ENCODE measurements at places on chromosomes 6 and 20.

GRCh38 chr20:47727170-47727880, 58.0 kb downstream of the SULF2 start:
- DNase-seq, result no peak

DNA sequence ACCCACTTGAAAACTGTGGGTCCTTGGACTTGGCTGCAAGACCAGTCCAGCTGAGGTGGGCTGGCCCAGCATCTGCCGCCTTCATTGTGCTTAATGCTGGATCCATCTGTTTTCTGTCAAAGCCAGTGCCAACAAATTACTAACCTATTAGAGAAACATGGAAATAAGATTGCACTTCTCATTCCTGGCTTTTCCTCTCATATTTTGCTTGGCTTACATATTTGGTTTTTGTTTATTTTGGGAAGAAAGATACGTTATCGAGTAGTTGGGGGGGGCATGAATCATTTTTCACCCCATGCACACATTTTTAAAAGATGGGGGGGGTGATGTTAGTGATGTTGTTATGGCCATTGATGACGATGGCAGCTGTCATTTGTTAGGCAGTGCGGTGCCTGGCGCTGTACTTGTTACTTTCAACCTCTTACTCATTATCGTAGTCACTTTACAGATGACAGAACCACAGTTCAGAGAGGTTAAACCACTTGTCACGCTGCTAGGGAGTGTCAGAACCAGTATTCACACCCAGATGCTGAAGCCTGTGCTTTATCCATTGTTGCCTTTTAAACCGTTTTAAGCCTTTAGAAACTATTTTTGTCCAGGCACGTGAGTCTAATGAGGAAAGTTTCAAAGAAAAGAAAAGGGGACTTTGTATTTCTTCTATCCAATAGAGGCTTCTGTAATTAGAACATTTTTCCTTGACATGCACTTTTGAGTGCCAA, 180.0 kb downstream of the TMEM242 start:
- DNase-seq, result no peak

- no peak for DNase-seq
Observed at GRCh38 chr6:143589162-143589561, 77.6 kb upstream of the FUCA2 start.

GRCh38 chr20:33188421-33188820, 20.5 kb downstream of the BPIFA2 start:
- no peak for DNase-seq

DNA sequence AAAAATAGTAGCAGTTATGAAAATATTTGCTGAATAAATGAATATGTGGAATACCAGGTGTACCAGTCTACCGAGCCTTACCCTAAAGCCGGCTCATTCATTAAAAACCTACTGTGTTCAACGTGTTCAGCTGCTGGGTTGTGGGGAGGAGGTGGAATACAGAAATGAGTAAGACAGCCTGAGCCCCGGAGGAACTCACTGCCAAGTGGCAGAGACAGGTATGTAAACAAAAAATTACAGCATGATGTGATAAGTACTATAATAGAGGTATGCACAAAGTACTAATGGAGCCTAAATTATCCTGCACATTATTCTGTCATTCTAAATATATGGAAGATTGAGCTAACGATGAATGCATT, 6.8 kb upstream of the ADTRP start:
- no peak for DNase-seq

DNA sequence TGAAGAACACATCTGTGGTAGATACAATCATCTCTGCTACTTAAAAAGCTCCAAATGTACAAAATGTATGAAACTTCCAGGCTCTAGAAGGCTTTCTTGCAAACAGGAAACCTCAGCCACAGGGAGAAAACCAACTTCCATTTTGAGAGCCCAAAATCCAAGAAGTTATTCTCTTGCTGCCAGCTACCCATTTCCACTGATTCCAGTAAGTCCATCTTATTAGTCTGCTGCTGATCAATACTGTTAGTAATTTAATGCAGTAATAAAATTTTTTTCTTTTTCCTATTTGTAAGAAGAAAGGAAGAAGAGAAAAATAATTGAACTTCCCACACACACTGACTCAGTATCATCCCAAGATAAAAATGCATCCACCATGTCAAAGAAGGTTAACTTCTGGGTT, 169.5 kb downstream of the TASP1 start:
- no peak for DNase-seq

- peak; percentile 38 for DNase-seq
Observed at GRCh38 chr6:53492860-53493634, 51.9 kb downstream of the GCLC start.

DNA sequence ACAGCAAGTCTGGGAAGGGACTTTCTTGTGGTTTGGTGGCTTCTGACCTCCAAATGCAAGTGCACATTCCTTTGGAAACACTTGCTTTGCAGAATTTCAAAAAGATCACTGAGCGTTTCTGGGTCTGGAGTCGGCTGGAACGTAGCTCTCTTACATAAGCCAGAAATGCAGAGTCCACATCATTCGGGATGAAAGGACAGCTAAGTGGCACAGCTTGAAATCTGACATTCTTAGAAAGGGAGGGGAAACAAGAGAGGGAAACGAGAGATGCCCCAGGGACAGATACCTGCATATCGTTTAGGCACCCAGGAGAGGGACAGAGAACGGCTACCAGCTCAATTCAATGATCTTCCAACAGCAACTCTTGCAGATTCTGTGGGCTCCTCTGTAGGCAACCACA, 118.7 kb downstream of the NFATC2 start:
- DNase-seq, result no peak

DNA sequence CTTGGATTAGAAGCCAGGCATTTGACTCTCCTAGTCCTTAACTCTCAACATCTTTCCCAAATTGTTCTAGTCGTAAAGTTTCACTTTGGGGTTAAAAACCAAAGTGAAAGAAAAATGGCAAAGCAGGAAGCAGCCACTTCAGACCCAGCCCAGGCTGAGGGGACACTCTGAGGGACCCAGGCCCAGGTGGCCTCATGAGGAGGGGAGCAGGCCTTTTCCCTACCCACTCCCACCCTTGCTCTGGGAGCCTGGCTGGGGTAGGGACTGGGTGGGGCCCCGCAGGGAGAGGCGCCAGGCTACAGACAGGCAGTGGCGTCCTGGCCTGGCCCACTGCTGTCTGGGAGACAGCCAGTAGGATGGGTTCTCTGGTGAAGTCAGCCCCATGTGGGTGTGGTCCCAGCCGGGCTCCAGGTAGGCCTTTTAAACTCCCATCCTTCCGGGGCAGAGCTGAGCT, 68.7 kb upstream of the MYL9 start:
- DNase-seq, result no peak

- no peak for DNase-seq
Observed at GRCh38 chr6:74066168-74066871, 370.3 kb downstream of the CD109 start.

DNA sequence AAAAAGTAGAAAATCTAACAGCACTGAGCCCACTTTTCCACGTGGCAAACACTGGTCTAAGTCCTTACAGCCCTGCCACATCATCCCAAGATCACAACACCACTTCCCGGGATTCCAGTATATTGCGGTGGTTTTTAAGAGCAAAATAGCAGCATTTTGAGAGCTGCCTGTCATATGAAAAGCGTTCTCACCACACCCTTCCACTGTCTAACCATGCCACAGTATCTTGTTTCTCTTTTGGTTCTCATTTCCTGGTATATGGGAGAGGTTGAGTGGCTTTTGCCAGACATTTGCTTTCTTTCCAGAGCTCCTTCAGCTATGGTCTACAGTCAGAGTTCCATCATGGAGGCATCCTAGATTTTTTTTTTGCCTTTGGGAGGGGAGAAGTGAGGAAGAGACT, 243.0 kb downstream of the TSHZ2 start:
- DNase-seq, result no peak

DNA sequence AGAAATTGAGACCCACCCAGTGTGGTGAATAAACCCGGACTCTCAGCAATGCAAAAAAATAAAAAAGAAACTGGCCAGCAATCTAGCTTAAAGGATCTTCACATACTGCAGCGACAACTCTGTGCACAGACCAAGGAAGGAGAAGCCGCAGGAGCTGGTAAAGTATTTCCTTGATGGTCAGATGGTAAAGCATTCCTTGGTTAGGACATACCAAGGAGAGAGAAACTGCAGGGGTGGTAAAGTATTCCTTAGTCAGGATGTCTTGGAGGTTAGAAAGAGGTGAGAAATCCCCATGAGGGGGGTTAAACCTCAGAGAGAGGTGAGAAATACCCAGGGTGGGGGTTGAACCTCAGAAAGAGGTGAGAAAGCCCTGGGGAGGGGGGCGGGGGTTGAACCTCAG, 86.8 kb downstream of the PLG start:
- no peak for DNase-seq

DNA sequence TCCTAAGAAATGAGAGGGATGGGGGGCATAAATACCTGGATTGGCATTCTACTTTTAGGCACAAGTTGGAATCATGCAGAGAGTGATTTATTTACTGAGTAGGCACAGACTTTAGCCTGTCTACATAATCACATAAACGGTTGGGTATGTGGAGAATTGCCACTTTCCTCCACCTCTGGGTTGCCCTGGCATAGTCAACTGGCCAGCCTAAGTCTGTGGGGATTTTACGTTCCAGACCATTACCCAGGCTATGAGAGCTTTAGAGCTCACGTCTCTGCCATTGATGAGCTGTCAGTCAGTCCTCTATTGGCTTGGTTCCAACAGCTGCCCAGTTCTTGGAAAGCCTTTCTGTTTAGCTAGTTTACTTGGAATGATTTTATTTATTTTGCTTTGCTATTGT, 5.0 kb upstream of the BHLHE23 start:
- DNase-seq, result no peak

GRCh38 chr20:32473231-32474008, 111.7 kb downstream of the NOL4L start:
- DNase-seq, result no peak

DNA sequence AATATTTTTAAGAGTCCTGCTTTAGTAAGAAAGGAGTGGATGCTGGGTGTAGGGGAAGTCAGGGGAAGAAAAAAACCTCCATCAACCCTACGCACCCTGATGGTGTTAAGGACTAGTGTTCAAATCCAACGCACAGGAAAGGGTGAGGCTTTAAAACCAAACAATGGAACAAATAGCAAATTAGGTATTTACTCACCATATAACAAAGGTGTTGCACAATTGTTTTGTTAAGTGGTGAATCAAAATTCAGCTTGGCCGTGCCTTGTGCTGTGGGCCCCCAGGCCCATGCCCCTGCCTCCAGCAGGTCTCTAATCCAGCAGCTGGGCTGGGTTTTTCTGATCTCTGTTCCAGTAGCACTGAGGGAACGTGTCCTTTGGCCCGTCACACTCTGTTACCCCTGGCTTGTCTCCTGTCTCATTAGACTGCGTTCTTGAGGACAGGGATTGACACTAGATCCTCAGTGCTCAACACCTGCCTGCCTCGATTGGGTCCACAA, 11.8 kb downstream of the FAM83D start:
- DNase-seq, result no peak

GRCh38 chr6:5337573-5337972, 76.3 kb downstream of the FARS2 start:
- DNase-seq, result no peak

DNA sequence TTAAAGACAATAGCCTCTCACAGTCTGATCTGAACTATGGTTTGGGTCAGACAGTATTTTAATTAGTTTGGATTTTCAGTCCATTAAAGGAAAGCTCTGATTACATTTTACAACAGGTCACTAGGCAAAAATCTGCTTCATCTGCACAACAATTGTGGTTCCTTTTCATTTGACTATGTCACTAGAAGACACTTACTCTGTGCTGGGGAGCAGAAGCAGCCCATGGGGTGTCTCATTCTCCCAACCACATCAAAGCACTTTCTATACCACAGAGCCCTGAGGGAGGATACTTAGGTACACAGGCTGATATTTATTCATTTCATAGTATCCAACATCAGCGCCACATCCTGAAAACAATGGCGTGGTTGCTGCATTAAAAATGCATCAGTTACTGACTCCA, 36.6 kb upstream of the HDAC2 start:
- no peak for DNase-seq

DNA sequence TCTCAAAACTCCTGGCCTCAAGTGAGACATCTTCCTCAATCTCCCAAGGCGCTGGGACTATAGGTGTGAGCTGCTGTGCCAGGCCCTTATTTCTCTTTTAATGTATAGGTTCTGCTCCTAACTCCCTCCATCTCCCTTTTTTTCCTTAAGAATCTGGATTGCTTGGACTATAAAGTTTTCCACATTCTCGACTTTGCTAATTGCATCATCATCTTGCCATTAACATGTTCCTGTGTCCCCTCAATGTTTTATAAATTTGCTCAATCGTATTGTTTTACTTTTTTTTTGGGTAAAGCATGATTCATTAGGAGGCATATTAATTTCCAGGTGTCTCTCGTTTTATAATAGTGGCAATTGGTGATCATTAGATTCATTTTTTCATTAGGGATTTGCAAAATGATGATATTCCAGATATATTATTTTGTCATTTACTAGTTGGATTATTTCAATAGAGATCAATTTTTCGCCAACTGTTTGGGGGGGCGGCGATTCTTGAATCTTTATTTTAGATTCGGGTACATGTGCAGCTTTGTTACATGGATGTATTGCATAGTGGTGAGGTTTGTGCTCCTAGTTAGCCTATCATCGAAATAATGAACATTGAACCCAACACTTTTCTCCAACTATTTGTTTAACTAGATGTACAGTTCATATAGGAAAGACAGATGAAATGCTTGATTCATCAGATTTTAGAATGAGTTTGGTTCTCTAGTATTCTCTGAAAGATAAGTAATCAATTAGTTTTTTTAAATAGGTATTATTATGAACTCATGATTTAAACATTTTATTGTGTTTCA, 68.7 kb downstream of the CBFA2T2 start:
- no peak for DNase-seq

- DNase-seq, result no peak
Observed at GRCh38 chr6:144678844-144679243, 393.7 kb downstream of the UTRN start.

DNA sequence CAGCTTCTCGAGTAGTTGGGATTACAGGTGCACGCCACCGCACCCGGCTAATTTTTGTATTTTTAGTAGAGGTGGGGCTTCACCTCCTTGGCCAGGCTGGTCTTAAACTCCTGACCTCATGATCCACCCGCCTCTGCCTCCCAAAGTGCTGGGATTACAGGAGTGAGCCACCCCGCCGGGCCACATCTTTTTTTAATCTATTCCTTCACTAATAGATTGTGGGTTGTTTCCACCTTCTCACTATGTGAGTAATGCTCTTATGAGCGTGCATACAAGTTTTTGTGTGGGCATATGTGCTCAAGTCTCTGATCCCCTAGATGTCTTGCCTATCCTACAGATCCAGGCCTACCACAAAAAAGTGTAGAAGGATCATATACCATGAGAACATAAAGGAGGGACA, 30.7 kb downstream of the CARMIL1 start:
- DNase-seq, result no peak

GRCh38 chr6:89302936-89303335, 12.2 kb downstream of the GABRR2 start:
- no peak for DNase-seq

DNA sequence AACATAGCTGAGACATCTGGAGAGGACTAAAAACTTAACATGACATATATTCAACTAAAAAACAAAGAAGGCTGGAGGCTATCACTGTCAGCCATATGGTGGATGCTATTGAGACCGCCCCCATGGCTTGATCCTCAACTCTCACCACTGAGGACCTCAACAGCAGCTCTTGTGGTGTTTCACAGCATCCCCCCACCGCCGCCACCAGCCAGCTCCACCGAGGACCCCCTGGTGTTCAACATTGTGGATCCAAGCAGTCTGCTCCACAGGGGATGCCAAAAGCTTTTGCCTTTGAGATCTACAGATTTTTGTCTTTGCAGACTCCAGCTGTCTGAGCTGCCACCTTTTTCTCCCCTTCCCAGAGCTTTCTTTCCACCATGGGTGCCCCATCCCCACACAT, 64.6 kb downstream of the NUS1 start:
- no peak for DNase-seq

Data from D341Med (cell line).